ENCODE measurements at places on chromosomes 7 and 10.

GRCh38 chr7:102432442-102433218 is 745 bp upstream of the ORAI2 start:
- DNase-seq = no peak

GRCh38 chr7:107948645-107949442 is 54.1 kb downstream of the LAMB1 start:
- DNase-seq = no peak

- DNase-seq = no peak
Measured at GRCh38 chr7:47225387-47226131, 356.4 kb downstream of the TNS3 start.

DNA sequence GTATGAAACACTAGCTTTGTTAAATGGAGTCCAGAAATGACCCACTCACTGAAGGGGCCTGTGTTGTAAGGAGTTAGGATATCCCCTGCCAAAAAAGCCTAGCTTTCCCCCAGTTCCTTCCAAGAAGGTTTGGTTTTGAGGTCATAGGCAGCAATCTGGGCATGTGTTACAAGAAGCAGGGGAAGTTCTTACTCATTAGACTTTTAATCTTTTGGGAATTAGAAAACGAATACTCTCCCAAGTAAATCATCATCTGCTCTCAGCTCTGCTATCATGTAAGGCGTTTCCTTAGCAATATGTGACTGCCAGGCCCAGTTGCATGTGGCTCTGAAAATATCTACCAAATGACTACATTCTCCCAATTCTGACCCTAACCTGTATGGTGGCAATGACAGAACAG is 3.7 kb downstream of the NOD1 start:
- DNase-seq = no peak

DNA sequence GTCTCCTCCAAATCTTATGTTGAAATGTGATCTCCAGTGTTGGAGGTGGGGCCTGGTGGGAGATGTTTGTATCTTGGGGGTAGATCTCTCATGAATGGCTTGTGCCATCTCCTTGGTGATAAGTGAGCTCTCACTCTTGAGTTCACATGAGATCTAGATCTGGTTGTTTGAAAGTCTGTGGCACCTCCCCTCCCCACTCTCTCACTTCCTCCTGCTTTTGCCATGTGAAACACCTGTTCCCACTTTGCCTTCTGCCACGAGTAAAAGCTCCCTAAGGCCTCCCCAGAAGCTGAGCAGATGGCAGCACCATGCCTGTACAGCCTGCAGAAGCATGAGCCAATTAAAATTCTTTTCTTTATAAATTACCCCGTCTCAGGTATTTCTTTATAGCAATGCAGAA is 23.5 kb downstream of the TMEM229A start:
- DNase-seq = no peak

DNA sequence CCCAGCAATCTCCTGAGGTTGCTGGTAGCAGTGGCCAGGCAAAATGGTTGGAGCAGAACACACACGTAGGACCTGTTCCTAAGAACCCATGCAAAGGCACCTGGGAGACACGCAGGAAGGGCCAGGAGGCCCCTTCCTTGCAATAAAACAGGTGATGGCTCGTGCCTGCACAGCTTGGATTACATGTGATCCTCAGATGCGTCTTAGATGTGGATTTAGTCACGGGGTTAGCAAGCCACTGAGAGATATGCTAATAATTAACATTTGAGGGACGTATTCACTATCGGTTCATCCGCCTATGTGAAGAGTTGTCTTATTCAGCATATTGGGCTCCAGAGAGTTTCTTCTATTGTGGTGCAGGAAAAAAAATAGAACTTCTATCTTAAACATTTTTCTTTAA is 4.6 kb upstream of the RHEB start:
- DNase-seq = no peak

DNA sequence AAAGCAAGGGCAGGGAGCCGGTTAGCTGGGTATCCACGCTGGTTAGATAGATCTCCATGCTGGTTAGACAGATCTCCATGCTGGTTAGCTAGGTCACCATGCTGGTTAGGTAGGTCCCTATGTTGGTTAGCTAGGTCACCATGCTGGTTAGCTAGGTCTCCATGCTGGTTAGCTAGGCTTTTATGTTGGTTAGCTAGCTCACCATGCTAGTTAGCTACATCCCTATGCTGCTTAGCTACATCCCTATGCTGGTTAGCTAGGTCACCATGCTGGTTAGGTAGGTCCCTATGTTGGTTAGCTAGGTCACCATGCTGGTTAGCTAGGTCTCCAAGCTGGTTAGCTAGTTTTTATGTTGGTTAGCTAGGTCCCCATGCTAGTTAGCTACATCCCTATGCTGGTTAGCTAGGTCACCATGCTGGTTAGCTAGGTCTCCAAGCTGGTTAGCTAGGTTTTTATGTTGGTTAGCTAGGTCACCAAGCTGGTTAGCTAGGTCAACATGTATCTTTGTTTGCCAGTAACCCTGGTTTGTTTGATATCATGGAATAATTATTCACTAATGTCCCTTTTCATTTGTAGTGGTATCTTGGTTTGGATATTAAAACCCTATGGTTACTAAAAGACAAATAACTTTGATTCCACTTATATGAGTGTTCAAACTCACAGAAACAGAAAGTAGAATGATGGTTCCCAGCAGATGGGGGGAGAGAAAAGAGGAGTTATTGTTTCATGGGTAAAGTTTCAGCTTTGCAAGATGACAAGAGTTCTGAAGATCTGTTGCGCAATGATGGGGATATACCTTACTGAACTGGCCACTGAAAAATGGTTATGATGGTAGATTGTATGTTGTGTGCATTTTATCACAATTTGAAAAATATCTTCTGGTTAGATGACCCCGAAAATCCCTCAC is 136.2 kb downstream of the PRPF18 start:
- no peak for DNase-seq

DNA sequence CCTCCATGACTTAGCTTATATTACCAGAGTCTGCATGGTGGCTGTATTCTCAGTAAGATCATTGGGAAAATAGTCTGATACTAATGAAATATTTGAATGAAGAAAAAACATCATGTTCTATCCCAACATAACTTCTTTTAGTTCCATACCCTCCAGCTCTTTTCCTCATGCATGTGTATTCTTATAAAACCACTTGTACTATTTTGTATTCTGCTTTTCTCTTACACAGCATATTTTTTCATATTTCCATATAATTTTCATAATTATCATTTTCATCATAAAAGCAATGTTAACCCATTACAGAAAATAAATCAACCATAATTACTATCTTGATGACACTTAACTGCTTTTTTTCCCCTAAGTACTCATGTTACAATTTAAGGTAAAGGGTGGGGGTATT is 371.2 kb upstream of the LRGUK start:
- no peak for DNase-seq

DNA sequence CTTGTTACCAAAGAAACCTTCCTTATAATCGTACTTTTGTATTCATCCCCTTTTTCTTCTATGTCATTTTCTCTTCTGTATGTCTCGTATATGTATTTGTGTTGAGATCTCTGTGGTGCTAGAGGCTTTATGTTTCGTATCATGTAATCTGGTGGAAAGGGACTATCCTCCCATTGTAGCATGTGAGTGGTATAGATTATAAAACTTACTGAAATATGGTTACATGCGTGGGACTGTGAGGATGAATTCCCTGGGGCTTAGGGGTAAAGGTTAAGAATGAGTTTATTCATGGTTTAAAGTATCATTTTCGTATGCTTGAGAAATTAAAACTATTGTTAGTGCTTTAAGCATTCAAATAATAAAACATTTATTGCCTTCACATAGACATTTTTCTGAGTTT is 141.9 kb downstream of the ANKRD7 start:
- DNase-seq = no peak
